Substantia nigra (tissue), 51 donors: ENCODE measurements at places on chromosomes 3 and 15.

DNA sequence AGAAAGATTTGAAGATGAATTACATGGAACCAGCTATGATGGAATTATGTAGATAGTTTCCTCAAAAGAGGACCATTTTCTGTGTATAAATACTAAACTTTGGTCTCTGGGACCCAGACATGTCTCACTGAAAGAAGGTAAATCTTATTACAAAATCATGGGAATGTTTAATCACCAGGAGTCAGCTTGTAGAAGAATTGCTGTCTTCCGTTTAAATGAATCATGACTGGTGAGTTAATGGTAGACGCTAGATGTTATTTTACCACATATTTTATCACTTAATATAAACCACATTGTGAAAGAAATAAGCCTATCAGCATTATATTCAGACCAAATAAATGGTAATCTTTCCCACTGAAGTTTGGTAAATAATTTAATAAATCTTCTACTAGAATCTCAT, 322.3 kb upstream of the SUCLG2 start:
- no peak for DNase-seq

GRCh38 chr3:183268366-183268765, 15.3 kb downstream of the B3GNT5 start:
- DNase-seq, result no peak

DNA sequence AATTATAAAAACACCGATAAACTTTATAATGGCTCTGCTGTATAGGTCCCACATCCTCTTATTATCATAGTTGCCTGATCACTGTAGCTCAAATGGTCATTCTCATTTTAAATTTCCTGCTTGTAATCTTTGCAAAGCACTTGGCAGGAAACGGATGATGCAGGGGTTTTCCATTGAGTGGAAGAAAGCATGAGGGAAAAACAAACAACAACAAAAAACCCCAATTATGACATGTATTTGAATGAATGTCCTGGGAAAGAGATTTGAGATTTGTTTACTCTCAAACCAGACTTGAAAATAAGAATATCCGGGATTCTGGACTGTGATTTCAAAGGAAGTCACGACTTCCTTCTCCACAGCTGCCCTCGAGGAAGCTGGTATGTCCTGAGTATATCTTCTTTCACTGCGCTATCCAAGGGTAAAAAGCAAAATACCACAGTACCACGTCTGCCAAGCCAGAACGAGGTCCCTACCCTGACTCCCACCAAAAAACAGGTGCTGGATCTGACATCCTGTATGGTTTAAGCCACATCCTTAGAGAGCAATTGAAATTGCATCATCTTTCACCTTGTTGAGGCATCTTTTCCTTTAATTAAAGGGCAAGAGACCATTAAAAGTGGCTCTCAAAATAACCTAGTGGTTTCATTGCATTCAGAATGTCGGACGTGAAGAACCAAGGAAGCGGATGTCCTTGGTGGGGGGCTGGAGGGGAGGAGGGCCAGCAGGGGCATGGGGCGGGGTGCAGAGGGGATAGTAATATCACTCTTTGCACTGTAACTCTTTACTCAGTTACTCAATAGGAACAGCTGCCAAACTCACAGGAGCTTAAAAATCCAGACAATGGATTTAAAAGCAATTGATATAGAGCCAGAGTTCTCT, 13.5 kb upstream of the TIPIN start:
- DNase-seq, result no peak

GRCh38 chr15:61087573-61087972, 141.5 kb downstream of the RORA start:
- no peak for DNase-seq

- no peak for DNase-seq
Observed at GRCh38 chr3:1292571-1293071, 199.8 kb downstream of the CNTN6 start.

GRCh38 chr3:37856381-37856780, 5.3 kb upstream of the CTDSPL start:
- DNase-seq, result no peak

- DNase-seq, result no peak
Observed at GRCh38 chr15:85276921-85277320, 103.5 kb upstream of the AKAP13 start.

DNA sequence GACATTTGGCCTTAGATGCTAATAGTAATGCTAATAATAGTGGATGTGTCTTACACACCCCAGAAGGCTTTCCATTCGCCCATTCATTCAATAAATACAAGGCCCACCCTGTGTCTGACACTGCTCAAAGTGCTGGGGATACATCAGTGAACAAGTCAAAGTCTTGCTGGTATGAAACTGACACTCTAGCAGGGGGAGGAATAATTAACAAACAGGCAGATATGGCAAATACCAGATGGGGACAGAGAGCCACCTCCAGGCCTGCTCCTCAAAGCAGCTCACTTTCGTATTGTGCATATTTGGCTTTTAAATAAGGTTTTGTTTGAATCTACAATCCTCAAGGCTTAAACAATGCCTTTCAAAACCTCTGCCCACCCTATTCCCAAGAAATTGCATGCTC, 28.3 kb upstream of the LYZL4 start:
- no peak for DNase-seq

- DNase-seq, result no peak
Observed at GRCh38 chr3:194658477-194659242, 13.3 kb downstream of the LSG1 start.

DNA sequence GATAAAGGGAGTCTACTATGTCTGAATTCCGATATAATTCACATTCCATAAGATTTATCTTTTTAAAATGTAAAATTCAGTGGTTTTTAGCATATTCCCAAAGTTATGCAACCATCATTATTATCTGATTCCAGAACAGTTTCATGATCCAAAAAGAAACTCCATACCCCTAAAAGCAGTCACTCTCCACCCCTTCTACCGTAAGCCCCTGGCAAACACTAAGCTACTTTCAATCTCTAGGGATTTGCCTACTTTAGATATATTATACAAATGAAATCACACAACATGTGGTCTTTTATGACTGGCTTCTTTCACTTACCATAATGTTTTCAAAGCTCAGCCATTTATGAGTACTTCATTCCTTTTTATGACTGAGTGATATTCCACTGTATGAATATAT, 65.6 kb downstream of the TMEM212 start:
- no peak for DNase-seq

DNA sequence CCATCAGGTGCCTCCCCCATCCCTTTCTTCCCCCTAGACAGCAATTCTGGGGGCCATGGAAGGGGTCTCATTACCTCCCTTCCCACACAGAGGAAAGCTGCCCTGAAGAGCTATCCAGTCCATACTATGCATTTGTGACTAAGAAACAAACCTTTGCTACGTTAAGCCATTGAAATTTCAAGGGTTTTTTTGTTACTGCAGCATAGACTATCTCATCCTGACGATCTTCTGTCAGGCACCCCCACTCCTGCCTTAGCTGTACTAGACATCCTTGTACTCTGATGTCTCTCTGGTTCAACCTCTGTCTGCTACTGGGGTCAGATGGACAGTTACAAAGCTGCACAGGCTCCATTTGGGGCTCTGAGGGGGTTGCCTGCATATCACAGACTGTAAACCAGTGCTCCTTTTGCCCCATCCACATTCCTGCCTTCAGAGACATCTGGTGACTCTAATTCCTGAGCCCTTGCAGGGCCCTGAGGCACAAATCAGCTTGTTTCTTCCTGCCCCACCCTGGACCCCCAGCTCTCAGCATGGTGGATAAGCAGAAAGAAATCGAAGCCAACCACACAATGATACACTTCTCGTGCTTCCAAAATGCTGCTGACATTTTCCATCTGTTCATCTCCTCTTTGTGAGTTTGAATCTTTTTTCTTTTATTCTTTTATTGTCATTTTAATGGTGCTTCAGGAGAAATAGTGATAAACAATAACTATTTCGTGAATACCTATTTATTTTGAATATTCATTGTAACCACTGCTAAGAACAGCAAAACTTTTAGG, 21.6 kb upstream of the NSMCE3 start:
- DNase-seq, result no peak

DNA sequence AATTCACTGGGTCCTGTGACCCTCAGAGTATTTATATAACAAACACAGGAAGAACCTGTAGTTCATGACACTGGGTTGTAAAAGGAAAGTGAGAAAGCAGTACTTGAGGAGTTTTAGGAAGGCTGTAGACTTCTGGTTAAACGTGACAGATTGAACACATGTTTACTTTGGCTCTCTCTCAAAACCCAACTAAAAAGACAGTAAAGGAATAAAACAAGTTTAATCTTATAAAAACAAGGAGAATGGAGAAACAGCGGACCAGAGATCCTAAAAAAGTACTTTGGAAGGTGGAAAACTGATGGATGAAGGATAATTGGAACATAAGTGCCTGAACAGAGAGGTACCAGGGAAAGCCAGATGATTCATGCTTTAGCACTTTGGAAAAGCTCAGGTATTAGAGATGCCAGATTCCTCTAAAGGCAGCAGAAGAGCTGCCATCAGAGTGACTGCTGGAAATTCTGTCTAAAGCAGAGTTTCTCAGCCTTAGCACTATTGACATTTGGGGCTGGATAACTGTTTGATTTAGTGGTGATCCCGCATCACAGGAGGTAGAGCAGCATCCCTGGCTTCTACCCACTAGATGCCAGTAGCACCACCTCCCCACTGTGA, 182.9 kb upstream of the RORA start:
- no peak for DNase-seq

DNA sequence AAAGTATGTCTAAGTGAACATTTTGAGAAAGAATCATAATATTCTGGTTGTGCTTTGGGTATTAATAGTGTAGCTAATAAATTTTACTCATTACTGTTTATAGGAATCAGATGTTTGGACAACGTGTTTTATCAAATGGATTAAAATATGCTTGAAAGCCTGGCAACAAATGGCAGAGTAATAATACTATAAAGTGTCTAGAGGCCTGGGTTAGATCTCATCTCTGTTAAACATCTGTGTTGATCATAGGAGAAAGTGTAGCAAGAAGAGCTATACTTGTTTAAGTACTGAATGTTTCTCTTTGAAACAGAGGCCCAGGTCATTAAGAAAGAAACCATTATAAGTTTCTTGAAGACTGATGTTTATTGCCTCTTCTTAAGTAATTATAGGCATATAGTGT, 30.5 kb downstream of the VPS8 start:
- no peak for DNase-seq

GRCh38 chr15:32717426-32718226, at the start of gene GREM1:
GREM1 (plus strand) TSS chr15:32718004; CDS start chr15:32730691, 12,687 bp downstream.
- DNase-seq, result peak; percentile 40

DNA sequence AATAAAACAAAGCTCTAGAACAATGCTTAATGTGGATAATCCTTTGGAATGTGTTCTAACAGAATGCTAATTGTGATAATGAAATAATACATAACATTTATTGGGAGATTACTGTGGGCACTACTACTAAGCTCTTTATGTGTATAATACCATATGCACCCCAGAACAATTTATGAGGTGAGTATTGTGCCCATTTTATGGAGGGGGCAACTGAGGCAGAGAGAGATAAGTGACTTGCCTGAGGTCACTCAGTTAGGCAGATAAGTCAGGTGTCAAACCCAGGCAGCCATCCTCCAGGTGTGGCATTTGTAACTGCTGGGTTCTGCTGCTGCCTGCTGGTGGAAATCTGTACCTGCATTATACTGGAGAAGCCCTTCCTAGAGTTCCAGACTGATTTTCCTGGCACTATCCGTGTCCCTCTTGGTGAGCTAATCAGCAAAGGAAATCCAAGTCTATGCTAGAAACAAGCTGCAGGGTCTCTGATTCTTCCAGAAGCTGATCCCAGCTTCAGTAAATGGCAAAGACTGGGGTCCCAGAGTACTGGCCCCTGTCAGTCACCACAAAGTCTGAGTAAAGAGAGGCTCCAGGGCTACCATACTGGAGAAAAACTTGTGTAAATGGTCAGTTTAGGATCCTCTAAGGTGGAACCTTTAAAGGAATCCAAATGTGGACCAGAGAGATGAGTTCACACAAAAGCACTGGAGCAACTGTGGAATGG, 22.6 kb upstream of the RBP1 start:
- DNase-seq, result no peak

DNA sequence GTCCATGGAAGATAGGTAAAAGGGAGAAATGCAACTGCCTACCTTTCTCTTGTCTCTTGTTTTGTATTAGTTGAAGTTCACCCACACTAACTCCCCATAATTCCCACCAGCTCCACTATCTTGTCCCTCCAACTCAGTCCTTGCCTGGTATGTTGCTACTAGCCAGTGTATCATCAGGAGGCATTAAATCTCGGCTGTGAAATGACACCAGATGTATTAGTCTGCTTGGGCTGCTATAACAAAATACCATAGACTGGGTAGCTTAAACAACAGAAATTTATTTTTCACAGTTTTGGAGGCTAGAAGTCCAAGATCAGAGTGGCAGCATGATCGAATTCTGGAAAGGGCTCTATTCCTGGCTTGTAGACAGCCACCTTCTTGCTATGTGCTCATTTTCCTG, 102.3 kb upstream of the WDR72 start:
- DNase-seq, result no peak

GRCh38 chr15:57662802-57663201, 43.7 kb upstream of the POLR2M start:
- DNase-seq, result no peak

DNA sequence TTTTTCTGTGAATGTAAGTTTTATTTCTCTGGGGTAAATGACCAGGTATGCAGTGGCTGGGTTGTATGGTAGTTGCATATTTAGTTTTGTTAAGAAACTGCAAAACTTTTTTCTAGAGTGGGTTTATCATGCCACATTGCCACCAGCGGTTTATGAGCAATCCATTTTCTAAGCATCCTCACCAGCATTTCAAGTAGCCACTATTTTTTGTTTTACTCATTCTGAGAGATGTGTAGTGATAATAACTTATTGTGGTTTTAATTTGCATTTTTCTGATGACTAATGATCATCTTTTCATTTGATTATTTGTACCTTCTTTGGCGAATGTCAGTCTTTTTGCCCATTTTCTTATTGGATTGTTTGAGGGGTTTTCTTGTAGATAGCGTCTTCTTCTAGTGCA, 56.2 kb downstream of the SPRED1 start:
- no peak for DNase-seq

DNA sequence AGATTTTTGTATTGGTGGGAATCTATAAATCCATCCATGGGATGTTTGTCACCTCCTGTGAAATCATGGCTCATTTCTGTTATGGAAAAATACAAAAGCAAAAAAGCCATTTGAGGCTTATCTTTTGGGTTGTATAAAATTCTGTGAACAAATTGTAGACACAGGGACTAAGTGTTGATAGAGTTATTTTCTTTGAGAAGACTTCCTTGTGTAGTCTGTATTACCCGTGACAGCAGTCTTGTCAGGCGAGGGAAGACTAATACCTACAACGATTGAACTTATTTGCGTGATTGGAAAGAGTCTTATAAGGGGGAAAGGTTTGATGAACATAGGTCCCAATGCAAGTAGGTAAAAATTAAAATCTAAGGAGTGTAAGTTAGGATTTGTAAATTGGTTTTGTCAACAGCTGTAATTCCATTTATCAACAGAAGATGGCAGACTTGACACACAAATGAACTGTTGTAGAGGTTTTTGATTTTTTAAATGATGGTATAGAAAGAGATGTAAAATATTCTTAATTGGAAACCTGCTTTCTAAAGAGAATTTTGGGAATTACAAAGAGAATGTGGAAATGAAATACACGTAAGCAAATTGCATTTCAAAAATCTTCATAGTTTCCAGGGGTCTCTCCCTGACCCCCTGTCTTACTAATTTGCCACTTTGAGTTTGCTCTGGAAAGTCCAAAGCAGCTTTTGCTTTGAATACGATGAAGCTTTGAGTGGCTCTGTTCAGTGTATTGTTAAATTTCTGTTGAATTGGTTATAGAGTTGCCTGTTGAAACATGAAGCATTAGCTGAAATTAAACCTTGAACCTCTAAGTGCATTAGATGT, 33.2 kb downstream of the SLC25A26 start:
- DNase-seq, result no peak

- no peak for DNase-seq
Observed at GRCh38 chr3:57598765-57599360, 1.7 kb upstream of the ARF4 start.

- DNase-seq, result no peak
Observed at GRCh38 chr3:58880182-58880581, 169.6 kb downstream of the CFAP20DC start.
